M059J (cell line): ENCODE measurements at places on chromosomes 2 and 18. TPM values are rescaled to one million over a fixed set of nuclear protein-coding genes. Genes with fewer than 3 reads are reported as not detected.

DNA sequence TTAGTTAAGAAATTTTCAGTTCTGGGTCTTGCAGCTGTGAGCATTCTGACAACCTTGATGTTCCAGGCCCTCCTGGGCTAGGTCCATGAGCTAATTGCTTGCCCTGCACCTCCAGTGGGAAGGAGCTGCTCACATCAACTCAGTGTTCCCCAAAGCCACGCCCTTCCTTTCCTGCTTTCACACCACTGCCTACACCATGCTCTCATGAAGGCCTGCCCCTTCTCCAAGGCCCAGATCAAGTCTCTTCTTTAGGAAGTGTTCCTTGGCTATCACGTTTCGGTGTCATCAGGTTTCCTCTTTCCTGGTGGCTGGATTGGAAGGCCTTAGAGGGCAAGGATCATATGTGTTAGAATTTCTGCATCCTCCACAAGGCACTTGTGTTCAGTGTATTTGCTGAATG, 18.8 kb downstream of the TMEM127 start:
- no peak for DNase-seq

GRCh38 chr18:34909637-34910364, 131.4 kb upstream of the MAPRE2 start:
- DNase-seq = peak; percentile 8

GRCh38 chr2:41500895-41501294, 546.9 kb upstream of the PKDCC start:
- DNase-seq = no peak

- no peak for DNase-seq
Measured at GRCh38 chr2:105404736-105405135, 5.9 kb upstream of the FHL2 start.

The LRRC30 gene
- total RNA-seq = not detected in 2 replicates

GRCh38 chr2:36357847-36358659, 2.5 kb downstream of the CRIM1 start:
- peak; percentile 86 for DNase-seq

The BMP10 gene
- not detected in 2 replicates for total RNA-seq

GRCh38 chr2:222848862-222849261, 12.0 kb upstream of the ACSL3 start:
- DNase-seq = no peak

The COLEC11 gene
- total RNA-seq = 0.10 TPM in 1 of 2 replicates, not detected in the other

GRCh38 chr2:236712304-236712703, 142.7 kb downstream of the ACKR3 start:
- DNase-seq = peak; percentile 54

The MLPH gene
- 50.7 and 68.8 TPM in 2 replicates for total RNA-seq

GRCh38 chr18:63907664-63908063, at the start of gene SERPINB10:
SERPINB10 (plus strand) TSS chr18:63907958; CDS start chr18:63915511, 7,553 bp downstream.
- DNase-seq = no peak

DNA sequence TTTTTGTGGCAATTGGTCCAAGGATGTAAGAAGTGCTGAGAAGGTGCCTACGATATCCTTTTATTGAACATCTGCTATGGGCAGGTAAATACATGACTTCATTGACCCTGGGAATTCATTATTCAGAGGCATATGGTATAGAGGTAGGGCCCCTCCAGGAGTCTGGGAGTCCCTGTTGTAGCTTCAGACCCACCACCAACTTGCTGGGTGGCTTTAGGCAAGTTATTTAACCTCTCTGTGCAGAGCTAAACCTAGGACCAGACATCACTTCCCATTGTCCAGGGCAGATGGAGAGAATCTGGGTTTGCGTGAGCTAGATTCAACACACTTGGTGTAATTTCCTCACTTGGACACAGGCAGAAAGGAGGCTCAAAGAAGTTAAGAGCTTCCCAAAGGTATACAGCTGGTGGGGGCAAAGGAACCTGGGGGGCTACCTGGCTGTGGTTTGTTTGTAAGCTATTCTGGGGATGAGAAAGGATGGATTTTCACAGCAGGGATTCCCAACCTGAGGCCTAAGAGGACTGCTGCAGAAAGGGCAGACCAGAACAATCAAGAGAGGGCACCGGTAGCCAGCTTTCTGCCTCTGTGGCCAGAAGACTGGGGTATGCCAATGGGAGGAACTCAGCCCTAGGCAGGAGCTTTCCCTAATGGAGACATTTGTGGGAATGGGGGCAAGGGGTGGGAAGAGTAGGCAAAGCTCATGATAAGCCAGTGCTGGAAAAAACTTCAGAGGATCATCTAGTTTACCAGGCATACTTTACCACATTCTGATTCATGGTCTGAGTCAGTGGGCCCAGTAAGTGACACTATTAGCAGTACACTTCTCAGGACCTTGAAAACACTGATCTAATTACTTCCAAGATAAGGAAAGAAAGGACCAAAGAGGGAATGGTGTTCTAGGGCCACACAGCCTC, 102.7 kb upstream of the SMAD2 start:
- DNase-seq = peak; percentile 79

- no peak for DNase-seq
Measured at GRCh38 chr2:194105358-194105757, 1551.7 kb upstream of the SLC39A10 start.

DNA sequence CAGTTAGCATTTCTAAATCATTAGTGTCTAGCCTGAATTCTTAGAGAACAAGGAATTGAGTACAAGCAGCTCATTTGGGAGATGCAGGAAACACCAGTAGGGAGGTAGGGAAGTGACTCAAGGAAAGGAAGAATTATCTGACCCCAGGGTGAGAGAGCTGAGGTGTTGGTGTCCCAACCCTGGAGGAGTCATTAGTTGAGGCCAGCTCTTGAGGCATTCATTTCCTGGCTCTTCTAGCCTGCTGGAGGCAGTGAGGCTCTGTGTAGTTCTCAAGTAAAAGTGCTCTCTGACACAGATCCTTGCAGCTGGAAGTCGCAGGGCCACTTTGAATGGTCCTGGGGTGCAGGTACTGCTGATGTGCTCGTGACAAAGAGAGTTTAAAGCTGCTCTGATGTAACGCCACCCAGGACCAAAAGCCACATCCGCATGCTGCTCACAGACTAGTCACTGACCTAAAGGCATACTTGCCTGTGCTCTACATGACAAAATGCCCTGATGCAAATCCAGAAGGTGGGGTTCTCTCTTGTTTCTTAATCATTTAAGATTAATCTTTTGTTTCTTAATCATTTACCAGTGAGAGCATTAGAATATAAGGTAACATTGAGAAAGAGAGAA, 299.5 kb upstream of the LYPD1 start:
- DNase-seq = peak; percentile 66
